Testis (tissue), 5 donors: ENCODE measurements at places on chromosomes 3 and 15. TPM values are rescaled to one million over a fixed set of nuclear protein-coding genes. Genes with fewer than 3 reads are reported as not detected.
A peak's percentile ranks its signal among the peaks of the same experiment; 100 is the strongest.

GRCh38 chr15:66921319-66921915 is 144.0 kb upstream of the SMAD3 start:
- DNase-seq: peak; percentile 26

The FMN1 gene
- polyA plus RNA-seq: 17.7 TPM

The CLDN16 gene
- polyA plus RNA-seq: 0.36 TPM

DNA sequence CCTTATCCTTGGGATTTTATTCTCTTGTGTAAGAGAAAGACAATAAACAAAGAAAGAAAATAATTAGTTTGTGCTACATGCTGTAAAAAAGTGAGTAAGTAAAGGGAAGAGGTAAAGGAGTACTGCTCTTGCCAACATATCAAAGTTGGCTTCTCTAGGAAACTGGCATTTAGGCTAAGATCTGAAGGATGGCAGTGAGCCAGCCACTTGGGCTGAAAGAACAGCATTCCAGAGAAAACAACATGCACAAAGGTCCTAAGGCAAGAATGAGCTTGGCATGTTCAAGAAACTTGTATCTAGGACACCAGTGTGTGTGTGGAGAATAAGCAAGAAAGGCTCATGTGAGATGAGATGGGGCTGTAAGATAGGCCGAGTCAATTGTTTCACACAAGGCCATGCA is 245.5 kb upstream of the MANF start:
- no peak for DNase-seq

DNA sequence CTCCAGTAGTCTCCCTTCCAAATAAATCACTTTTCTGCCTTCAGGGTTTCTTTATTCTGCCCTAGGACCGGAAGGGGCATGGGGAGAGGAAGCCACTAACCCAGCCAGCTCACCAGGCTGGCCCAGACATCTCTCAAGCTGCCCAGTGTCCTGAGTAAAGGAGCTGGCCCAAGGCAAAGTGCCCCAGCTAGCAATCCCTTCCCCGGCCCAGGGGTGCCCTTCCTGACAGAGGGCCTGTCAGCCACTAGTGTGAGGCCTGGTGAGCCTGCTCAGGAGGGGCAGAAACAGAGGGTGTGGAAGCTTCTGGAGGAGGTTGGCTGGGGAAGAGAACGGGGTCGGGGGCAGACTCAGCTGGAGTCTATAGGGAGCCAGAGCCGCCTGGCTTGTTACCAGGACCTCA is 22.2 kb downstream of the SHF start:
- no peak for DNase-seq

The VWA5B2 gene
- polyA plus RNA-seq: 2.5 TPM

DNA sequence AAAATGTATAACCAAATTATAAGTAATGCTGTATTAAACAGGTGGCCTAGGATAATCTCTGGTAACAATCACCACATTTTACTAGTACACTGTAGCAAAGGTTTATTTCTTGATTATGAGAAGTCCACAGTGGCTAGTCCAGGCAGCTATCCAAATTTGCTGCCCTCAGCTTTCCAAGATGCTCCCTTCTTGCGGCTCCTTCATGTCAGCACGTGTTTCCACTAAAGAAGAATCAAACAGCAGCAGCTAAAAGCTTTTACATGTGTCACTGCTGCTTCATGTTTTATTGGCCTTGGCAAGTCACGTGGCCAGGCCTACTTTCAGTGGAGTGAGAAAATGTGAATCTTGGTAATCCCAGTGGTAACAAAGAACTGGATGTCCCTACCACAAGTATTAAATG is 5.6 kb upstream of the RBMS3 start:
- peak; percentile 58 for DNase-seq

- no peak for DNase-seq
These were observed 202.0 kb upstream of the IL12A start for GRCh38 chr3:159786489-159787177.

DNA sequence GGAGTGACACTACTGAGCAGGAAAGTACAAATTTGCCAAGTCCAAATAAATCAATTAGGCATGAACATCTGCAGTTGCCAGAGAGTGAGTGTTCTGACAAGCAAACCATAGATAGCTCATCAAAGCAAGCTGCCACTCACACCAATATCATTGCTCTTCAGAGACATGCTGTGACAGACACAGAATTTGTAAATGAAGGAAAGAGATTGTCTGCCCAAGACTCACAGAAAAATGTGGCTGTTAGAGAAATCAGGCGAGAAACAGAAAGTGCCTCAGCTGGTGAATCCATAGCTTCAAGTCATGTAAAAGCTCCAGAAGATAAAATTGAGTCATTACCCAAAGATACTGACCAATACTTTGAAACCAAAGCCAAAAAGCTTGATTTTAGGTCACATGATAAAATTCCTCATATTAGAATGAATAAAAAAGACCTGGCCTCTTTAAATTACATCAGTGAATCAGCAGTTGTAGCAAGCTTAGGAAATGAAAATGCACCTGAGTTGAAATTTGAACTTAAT is 50.8 kb downstream of the CRYBG3 start:
- no peak for DNase-seq

DNA sequence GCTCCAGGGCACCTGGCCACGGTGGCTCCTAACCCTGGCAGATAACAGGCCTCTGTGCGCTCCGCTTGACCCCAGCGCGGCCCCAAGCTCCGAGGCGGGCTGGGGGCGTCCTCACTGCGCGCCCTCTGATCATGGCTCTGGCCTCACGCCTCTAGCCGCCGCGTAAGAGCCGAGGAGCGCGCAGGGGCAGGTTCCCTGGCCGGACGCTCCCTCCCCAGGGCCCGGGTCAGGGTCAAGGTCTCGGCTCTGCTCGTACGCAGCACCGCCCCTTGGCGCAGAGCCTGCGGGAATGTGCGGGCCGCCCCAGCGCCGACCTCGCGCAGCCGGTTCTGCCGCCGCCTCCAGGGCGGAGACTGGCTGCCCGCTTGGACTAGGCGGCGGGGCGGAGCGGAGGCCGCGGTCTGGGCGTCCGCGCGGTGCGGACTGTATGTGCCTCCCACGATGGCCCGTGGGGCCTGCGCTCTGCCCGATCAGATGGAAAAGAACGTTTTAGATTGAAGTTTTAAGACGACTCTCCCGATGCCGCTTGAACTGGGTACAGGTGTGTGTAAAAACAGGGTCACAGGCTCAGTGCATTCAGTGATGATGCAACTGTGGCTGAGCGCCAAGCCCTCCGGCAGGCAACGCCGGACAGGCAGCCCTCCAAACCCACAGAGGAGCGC is 40.8 kb downstream of the CHST14 start:
- peak; percentile 86 for DNase-seq

DNA sequence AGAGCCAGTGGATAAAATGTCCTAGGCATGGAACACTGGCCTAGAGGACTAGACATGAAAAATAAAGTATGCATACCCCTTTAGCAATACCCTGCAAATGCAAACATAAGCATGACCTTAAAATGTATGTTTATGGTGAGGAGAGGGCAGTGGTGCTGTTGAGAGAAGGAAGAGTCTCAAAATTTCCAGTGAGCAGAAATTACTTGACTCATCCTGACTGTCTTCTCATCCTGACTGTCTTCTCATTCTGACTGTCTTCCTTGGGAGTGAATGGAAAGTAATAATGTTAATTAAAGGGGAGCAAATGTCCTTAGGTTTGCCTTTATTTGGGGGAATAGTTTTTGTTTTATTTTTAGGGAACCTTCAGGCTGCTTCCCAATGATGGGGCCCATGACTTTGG is 121.5 kb upstream of the GALNT15 start:
- no peak for DNase-seq

The CX3CR1 gene
- polyA plus RNA-seq: 3.5 TPM

The CD200R1 gene
- polyA plus RNA-seq: 1.5 TPM

The BAHD1 gene
- 47.9 TPM for polyA plus RNA-seq

- DNase-seq: no peak
These were observed 154.2 kb upstream of the KCNMB2 start for GRCh38 chr3:178381971-178382448.

DNA sequence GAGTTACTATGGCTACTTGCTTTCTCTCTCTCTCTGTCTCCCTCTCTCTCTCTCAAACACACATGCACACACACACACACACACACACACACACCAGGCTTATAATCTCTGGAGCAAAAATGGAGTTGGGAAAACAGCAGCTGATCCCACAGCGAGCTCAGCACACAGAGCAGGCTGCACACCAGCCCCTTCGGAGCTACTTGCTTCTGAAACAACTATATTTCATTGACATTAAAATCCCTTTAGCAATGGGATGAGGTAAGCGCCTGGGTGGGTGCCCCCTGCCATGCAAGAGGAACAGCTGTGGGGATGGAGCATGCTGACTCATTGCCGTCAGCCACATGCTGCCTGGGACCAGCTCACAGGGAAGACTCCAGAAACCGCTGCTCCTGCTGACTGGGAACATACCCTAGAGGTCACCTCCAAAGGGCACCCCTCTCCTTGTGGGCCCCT is 45.7 kb downstream of the B3GNT5 start:
- DNase-seq: no peak

DNA sequence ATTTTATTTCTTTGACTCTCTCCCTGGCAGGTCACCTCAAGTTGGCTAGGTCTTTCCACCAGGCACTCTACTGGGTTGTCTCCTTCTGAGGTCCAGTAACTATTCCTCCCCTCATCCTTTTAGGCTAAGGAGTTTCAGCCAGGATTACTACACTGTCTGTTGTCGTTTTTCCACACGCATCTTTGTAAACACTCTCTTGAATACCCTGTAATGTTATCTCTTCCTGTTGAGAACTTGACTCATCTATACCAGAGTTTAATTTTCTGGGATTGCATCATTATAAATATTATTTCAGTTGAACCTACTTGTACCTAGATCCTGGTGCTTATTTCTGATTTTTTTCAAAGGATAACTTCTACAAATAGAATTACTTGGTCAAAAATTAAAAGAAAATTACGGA is 138.3 kb downstream of the SQOR start:
- no peak for DNase-seq

GRCh38 chr3:123341871-123342630 is 106.8 kb downstream of the ADCY5 start:
- DNase-seq: peak; percentile 61

DNA sequence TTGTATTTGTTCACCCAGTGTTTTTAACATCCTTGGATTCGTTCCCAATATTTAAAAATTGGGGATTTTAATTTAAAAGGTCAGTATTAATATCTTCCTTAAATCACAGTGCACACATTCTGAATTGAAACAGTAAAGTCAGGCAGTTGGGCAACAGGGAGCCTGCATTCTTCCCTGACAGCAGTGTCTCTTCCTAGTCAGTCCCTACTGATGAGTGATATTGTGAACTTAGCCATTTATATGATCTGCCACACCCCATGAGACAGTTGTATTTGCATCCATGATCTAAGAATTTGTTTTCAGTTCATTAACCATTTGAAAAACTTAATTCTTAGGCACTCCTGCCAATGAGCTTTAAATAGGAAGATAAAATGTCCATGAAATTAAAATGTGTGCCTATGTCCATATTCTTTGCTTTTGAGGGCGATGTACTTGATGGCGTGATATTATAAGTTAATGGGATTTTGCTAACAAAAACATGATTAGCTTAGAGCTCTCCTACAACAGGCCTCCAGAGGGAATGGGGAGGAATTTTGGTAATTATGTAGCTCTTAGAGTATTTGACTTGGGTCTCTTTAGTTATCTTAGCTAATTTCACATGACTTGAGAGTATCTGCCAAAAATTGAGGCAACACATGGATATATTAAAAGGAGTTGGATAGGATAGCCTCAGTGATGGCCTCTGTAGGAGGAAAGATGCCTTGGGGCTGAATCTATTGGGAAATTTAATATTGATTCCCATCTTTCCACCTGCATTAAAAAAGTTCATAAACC is 219.3 kb downstream of the PTPRG start:
- no peak for DNase-seq

GRCh38 chr3:28595372-28595771 is 246.7 kb upstream of the AZI2 start:
- DNase-seq: no peak

GRCh38 chr3:144457758-144458157 is 486.1 kb downstream of the DIPK2A start:
- DNase-seq: no peak

The SNAPC5 gene
- polyA plus RNA-seq: 73.9 TPM

The TPRA1 gene
- 32.6 TPM for polyA plus RNA-seq

DNA sequence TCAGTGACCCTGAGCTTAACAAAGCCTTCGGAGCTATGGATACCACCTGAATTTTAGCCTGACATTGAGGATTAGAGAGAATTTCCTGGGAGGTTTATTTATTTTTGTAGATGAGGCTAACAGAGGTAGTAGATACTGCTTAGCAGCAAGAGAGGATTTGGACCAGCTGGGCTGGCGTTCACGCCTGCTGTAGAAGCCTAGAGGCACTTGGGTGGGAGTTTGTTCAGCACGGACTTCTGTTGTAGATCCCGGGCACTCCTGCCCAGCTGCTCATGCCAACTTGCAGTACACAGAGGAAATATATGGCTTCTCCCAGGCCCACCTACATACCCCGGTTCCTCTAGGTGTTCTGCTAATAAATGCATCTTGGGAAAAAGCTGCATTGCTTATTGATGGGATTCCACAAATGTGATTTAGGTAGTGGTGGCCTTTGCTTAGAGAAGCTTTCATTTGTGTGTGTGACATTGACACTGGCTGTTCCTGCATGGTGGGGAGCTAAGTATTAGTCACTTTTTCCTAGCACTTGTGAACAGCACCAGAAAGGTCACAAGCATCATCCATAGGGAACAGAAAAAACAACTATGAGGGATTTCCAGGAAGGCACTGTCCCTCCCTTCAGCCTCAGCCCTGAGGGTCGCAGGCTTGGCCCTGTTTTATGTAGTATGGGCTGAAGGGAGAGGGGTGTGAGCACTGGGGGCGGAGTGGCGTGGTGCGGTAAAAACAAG is 324.8 kb upstream of the LRRFIP2 start:
- no peak for DNase-seq

DNA sequence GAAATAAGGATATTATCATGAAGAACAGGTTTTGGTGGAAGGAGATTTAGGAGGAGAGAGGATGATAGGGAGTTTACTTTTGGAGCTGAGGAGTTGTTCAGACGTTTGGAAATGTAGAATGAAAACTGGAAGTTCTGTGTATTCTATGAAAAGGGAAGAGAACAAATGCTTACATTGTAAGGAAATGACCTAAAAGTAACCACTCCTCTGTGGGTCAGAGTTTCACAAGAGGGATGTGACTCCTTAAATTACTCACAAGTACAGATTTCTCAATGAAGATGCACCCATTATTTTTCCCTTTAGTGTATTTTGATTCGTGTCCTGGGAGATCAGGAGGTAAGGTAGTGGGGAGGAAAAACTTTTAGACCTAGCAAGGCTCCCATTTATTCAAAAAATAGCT is 4.0 kb downstream of the RNF13 start:
- no peak for DNase-seq
